NCI-H446 treated with DMSO at 0.1 percent for 48 hours (cell line): ENCODE measurements at places on chromosomes 7 and 10.

DNA sequence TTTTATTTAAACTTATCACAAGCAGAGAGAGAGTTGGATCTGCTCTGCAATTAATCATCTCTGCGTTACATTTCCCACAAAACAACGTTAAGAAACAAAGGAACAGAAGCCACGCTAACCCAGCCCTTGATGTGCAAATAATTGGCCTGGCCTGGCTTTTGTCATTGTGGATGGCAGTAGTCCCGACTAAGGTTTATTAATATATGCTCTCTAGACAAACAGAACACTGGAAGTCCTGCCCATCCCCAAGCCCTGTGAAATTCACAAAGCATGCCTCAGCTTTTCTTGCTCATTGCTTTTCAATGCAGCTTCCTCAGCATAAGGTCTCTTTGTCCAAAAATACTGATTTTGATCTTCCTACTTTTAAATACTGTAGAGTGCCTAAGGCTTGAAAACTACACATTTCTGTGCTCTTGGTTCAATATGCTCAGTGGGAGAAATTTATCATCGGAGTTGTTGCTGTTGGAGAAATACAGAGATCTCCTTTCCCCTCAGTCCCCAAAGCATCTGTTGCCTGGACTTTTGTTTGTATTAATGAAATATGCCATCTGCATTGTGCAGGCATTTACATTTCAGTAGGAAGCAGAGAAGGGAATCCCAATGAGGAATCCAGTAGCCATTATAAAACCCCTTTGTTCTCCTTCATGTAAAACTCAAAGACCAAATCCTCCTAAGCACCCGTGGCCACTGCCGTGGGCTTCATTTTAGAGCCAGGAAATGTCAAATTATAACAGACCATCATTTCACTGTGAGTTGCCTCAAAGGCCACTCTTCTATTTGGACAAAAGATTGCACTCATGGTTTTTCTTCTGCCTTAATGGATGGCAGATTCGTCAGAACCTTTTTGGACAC is 61.1 kb downstream of the SORCS1 start:
- DNase-seq = no peak

GRCh38 chr10:32577448-32577847 is 131.5 kb downstream of the CCDC7 start:
- no peak for DNase-seq

DNA sequence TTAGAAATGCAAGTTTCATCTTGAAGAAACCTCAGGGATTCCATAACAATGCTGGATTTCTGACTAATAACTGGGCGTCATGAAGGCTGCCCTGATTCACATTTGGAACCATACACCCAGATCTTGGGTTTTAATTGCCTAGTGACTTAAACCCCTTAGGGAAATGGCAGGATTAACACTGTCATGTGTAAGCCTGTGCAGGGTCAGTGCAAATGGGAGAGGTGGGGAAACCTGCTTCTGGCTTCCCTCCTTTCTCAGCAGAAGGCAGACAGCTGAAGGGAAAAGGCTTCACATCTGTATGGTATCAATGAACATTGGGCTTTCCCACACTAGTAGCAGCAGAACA is 364.2 kb downstream of the ANKRD30A start:
- DNase-seq = no peak

- no peak for DNase-seq
Observed at GRCh38 chr7:143299840-143300239, 11.7 kb downstream of the CASP2 start.

GRCh38 chr7:43954524-43955228 is 28.4 kb downstream of the UBE2D4 start:
- DNase-seq = peak; percentile 56

GRCh38 chr10:83229991-83230390 is 909.3 kb upstream of the GHITM start:
- DNase-seq = no peak

GRCh38 chr10:100642295-100642994 is 102.9 kb upstream of the PAX2 start:
- DNase-seq = no peak

GRCh38 chr10:13527864-13528122 is 1.0 kb downstream of the BEND7 start:
- DNase-seq = no peak

DNA sequence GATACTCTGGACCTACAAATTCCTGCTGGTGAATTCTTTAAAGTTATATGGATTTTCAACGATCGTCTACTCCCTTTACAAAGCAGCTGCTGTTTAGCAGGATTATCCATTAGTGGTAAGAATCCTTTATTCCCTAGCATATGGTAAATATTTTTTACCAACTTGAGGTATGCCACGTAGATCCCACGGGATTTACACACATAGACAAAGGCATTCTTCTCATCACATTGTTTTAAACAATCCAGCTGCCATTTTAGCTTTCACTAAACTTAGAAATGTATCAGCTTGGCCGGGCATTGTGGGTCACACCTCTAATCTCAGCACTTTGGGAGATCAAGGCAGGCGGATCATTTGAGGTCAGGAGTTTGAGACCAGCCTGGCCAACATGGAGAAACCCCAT is 148.0 kb upstream of the SH2B2 start:
- no peak for DNase-seq

GRCh38 chr10:8193546-8193945 is 139.1 kb downstream of the GATA3 start:
- no peak for DNase-seq

- DNase-seq = no peak
Observed at GRCh38 chr10:10796774-10797415, 220.8 kb upstream of the CELF2 start.

- DNase-seq = peak; percentile 32
Observed at GRCh38 chr7:16204953-16205352, 216.4 kb downstream of the CRPPA start.

DNA sequence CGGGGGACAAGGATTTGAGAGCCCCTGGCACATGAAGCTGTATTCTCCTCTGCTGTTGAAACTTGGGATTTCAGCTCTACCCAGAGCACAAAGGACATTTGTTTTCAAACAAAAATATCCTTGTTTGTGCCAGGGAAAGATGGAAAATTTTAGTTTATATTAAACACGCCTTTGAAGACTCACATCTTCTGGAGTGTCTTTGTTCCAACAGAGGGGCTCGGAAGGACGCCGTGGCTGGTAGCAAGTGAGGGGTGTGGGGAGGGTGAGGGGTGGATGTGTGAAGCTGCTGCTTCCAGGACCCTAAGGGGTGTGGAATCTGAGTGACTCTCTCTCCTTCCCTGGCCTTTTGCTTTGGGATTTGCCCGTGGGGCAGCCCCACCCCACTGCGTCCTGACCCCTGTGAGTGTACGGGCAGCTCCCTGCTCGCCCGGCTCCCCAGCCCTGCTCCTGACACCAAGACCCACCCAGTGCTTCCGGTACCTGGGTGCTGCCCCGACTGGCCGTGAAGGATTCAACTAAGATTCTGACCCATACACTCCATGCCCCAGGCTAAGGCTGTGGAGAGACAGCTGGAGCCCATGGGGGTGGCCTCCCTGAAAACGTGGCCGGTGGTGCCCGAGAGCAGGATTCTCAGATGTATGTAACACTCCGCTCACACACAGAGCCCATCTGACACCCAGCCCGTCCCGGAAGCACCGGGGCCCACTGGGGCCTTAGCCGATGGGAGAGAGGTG is 59.6 kb downstream of the ZRANB1 start:
- no peak for DNase-seq

DNA sequence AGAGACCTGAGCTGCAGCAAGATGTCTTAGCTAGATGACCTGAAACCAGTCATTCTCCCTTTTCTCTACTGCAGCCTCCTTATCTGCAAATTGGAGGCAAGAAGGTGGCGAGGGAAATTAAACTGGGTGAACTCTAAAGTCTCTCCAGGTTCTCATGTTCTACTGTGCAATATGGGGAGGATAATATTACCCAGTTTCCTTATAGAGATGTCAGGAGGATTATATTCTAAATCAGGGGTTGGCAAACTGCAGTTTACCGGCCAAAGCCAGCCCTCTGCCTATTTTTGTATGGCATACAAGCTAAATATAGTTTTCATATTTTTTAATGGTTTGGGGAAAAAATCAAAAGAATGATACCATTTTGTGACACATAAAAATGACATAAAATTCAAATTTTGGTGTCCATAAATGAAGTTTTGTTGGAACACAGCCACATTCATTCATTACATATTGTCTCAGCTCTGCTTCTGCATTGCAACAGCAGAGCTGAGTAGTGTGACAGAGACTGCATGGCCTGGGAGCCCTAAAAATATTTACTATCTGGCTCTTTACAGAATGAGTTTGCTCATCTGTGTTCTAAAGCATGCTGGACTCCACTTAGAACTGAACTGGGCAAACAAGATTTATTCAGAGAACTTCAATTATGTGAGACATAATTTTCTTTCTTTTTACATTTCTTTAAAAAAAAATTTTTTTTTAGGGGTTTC is 19.2 kb upstream of the MALSU1 start:
- no peak for DNase-seq

- DNase-seq = no peak
Observed at GRCh38 chr10:4688601-4689000, 137.4 kb upstream of the AKR1E2 start.
